Activated CD4-positive, alpha-beta T cell treated with anti-CD3 and anti-CD28 coated beads, Interleukin-2, amount 10 ng/mL, durations not matched to agents 7 days and 5 days (primary cell): ENCODE measurements at places on chromosomes 6 and 20. TPM values are rescaled to one million over a fixed set of nuclear protein-coding genes. Genes with fewer than 3 reads are reported as not detected.

The FNDC1 gene
- total RNA-seq = not detected

GRCh38 chr6:10258341-10258740 is 156.5 kb downstream of the TFAP2A start:
- no peaks in the 10 kb centered on the region for H3K27me3 ChIP-seq
- H3K4me1 ChIP-seq = no peaks in the 10 kb centered on the region
- H3K4me3 ChIP-seq = no peak overlapping the region
- H3K36me3 ChIP-seq = no peaks in the 10 kb centered on the region
- H3K27ac ChIP-seq = no peak overlapping the region

The PROKR2 gene
- not detected for total RNA-seq

DNA sequence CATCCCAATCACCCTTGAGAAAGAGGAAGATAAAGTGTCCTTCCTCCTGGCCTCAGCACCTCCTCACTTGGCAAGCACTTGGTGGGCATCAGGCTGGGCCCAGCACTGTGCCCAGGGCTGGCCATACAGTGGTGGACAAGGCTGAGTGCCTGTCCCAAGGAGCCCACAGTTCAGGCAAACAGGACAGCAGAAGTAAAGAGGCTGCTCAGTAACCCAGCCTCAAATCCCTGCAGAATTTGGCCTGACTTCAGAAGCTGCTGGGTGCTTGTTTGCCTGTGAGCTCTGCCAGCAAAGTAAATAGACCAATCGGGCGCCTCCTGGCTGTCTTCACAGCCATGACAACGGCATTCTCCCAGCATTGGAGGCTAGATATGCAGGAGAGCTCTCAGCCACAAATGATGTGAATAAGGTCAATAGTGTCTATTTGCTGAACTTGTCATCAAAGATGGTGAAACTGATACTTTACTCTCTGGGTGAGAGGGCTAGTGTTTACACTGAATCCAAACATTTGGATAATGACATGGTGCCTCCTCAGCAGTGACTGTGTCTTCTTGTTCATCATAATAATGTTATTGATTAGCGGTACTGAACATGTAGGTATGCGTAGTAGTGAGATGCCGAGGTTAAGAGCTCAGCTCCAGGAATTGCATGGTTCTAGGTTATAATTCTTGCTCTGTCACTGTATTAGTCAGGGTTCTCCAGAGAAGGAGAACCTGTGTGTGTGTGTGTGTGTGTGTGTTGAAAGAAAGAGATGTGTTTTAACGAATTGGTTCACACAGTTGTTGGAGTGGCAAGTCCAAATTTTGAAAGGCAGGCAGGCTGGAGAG is 36.9 kb upstream of the FANCE start:
- peak; percentile 18 for DNase-seq
- no peaks in the 10 kb centered on the region for H3K27me3 ChIP-seq
- H3K4me3 ChIP-seq = no peak overlapping the region
- peak overlapping the region; percentile 55 for H3K27ac ChIP-seq

- peaks cover 5% of the 10 kb centered on the region for H3K4me1 ChIP-seq
- no peak overlapping the region for H3K27ac ChIP-seq
- no peak overlapping the region for H3K4me3 ChIP-seq
- no peaks in the 10 kb centered on the region for H3K27me3 ChIP-seq
Measured at GRCh38 chr6:105952772-105953690, 133.1 kb upstream of the PRDM1 start.

GRCh38 chr6:144500892-144501291 is 215.8 kb downstream of the UTRN start:
- H3K27me3 ChIP-seq = no peaks in the 10 kb centered on the region
- H3K27ac ChIP-seq = peak overlapping the region; percentile 15
- no peak for DNase-seq
- H3K4me3 ChIP-seq = no peak overlapping the region
- H3K4me1 ChIP-seq = peaks cover 18% of the 10 kb centered on the region

The LRRC1 gene
- total RNA-seq = 3.7 TPM

DNA sequence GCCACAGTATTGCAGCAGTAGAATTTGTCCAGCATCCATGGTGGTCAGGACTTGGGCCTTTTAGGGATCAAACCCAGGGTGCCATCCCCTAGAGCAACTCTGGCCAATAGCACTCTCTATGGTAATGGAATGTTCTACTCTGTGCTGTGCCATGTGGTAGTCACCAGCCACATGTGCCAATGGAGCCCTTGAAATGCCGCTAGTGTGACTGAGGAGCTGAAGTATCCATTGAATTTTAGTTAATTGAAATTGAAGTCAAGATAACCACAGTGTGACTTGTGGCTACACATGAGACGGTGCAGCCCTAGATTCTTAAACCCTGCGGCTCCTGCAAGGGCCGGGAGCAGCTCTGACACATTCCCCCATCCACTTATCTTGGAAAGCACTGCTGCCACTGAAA is 54.6 kb downstream of the SLC2A10 start:
- peaks cover 2% of the 10 kb centered on the region for H3K4me1 ChIP-seq
- no peaks in the 10 kb centered on the region for H3K36me3 ChIP-seq
- no peak overlapping the region for H3K27ac ChIP-seq
- no peak for DNase-seq

DNA sequence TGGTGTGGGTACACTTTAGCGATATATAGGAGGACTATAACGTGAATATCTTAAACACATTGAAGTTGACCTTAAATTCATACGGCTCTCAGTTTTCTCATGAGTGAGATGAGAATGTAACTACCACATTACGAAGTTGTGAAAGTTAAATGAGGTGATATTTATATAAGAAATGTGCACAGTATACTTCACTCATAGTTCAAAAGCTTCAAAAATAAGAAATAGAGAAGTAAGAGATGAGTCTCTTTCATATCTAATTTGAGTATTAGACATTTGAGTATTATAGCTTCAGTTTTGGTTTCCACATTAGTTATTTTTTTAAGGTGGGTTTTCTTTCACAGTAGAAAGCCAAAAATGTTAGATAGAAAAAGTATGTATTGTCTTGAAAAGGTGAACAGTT is 183.3 kb downstream of the NKAIN2 start:
- H3K4me3 ChIP-seq = no peak overlapping the region
- no peaks in the 10 kb centered on the region for H3K36me3 ChIP-seq
- no peak overlapping the region for H3K27ac ChIP-seq
- no peaks in the 10 kb centered on the region for H3K4me1 ChIP-seq

GRCh38 chr6:43984442-43985321 is 142.6 kb downstream of the MRPL14 start:
- no peak for DNase-seq
- no peaks in the 10 kb centered on the region for H3K4me1 ChIP-seq
- H3K27me3 ChIP-seq = peaks cover 4% of the 10 kb centered on the region
- no peak overlapping the region for H3K27ac ChIP-seq
- no peaks in the 10 kb centered on the region for H3K36me3 ChIP-seq
- H3K4me3 ChIP-seq = no peak overlapping the region

DNA sequence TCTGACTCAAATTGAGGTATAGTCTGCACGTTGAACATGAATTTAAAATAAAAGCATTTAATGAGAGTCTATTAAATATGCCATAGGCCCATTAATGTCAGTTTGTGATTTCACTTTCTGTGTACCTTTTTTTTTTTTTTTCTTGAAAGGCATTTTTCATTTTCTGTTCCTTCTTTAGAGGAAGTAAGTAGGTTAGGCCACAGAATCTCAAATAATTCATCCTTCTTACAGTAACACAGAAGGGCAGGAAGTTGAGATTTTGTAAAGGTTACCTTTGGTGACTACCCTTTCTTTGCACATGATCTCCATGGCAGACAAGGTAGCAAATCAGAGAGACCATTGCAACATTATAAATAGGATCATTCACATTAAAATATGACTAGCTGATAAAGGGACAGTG is 9.6 kb downstream of the L3MBTL3 start:
- peak; percentile 16 for DNase-seq
- H3K27me3 ChIP-seq = no peaks in the 10 kb centered on the region
- peaks cover 49% of the 10 kb centered on the region for H3K4me1 ChIP-seq

The IMPG1 gene
- not detected for total RNA-seq

The VWA7 gene
- 5.2 TPM for total RNA-seq

The ADTRP gene
- 2.5 TPM for total RNA-seq

The VTA1 gene
- total RNA-seq = 45.0 TPM

DNA sequence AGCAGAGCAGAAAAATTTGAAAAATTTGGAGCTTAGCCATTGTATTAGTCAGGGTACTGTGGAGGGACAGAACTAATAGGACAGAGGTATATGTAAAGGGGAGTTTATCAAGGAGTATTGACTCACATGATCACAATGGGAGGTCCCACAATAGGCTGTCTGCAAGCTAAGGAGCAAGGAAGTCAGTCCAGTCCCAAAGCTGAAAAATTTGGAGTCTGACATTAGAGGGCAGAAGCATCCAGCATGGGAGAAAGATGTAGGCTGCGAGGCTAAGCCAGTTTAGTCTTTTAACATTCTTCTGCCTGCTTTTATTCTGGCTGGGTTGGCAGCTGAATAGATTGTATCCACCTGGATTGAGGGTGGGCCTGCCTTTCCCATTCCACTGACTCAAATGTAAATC is 82.0 kb downstream of the SMPDL3A start:
- DNase-seq = no peak
- H3K4me1 ChIP-seq = no peaks in the 10 kb centered on the region
- H3K4me3 ChIP-seq = no peak overlapping the region
- no peaks in the 10 kb centered on the region for H3K36me3 ChIP-seq

DNA sequence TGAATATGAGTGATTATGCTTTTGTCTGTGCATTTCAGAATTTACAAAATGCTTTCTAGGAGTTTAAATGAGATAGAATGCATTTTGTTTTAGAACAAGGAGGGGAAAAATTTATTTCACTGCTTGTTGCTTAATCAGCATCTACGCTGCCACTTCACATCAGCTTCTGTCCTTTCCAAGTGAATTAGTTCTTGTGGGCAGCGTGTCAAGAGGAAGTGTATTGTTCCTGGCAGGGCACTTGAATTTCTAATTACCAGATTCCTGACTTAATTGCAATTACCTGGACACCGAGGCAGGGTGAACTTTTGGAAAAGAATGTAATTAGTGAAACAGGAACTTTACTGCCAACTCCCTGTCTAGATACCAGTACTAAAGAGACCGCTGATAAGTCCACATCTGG is 263.5 kb downstream of the TMEM242 start:
- H3K27me3 ChIP-seq = no peaks in the 10 kb centered on the region
- no peak overlapping the region for H3K4me3 ChIP-seq
- no peak overlapping the region for H3K27ac ChIP-seq
- DNase-seq = no peak
- H3K4me1 ChIP-seq = peaks cover 25% of the 10 kb centered on the region

The HLA-DQB2 gene
- 1.8 TPM for total RNA-seq

- no peak overlapping the region for H3K4me3 ChIP-seq
- peak overlapping the region; percentile 19 for H3K27ac ChIP-seq
- no peaks in the 10 kb centered on the region for H3K27me3 ChIP-seq
- DNase-seq = peak; percentile 10
Measured at GRCh38 chr20:63103402-63104311, 96.9 kb upstream of the BHLHE23 start.

DNA sequence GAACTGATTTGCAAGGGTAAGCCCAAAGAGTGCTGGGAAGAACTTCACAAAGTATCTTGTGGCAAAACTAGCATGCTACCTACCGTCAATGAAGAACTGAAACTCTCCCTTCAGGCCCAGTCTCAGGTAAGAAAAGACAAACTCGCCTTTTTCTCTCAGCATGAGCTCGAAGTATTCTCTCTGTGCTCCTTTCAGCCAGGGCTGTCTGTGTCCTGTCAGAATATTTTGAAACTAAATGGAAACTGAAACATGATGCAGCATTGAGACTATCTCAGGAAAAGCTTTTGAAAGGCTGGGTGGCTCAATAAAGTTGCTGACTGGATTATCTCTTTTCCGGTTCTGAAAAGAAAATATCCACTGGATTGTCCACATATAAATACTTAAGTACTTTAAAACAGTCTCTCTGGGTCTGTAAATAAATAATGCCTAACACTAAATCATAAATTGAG is 696 bp downstream of the CALHM5 start:
- H3K27ac ChIP-seq = no peak overlapping the region
- no peak overlapping the region for H3K4me3 ChIP-seq
- H3K27me3 ChIP-seq = peaks cover 10% of the 10 kb centered on the region

DNA sequence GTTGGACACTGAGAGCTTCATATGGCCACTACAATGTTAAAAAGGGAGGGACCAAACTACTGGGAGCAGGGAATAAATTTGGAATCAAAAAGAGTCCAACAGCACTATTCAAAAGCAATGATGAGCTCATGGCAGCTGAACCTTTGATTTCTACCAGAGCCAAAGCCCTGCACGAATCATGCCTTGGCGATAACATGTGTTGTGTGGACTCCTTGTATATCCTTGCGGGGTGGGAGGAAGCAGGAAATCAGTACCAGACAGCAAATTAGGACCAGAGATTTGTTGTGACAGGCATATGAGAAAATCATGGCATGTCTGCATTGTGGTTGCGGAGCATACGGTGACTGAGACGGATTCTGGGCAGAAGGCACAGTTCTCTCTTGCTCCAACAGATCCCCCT is 85.6 kb upstream of the EMILIN3 start:
- H3K4me1 ChIP-seq = no peaks in the 10 kb centered on the region
- H3K4me3 ChIP-seq = no peak overlapping the region
- H3K27ac ChIP-seq = no peak overlapping the region
- H3K27me3 ChIP-seq = no peaks in the 10 kb centered on the region
- no peak for DNase-seq
- H3K36me3 ChIP-seq = peaks cover 44% of the 10 kb centered on the region

DNA sequence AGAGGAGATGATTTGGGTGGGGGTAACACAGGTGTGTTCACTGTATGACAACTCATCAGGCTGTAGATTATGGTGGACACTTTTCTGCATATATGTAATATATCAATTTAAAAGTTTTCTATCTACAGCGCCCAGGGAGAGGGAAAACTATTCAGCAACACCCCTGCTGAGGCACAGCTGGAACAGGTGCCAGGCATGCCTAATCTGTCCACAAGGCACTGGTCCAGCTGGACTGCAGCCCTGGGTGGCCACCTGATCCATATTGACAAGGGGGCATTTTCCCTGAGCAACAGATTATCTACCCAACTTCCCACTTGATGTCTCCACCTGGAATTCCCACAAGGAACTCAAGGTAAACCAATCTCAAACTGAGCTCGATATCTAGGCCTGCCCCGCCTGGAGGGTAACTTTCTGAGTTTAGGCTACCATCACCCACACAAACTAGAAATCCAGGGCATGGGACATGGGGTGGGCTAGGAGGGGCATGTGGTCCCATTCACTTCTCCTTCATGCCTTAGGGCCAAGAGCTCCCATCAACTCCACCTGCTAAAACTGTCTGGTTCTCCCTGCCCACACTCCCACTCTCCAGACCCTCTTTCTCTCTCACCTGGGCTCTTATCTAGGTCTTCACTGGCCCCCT is 4.6 kb downstream of the SLC22A16 start:
- no peak for DNase-seq
- H3K4me1 ChIP-seq = peaks cover 12% of the 10 kb centered on the region
- no peak overlapping the region for H3K27ac ChIP-seq
- no peaks in the 10 kb centered on the region for H3K36me3 ChIP-seq

- peak; percentile 17 for DNase-seq
- no peak overlapping the region for H3K27ac ChIP-seq
- H3K4me1 ChIP-seq = peaks cover 17% of the 10 kb centered on the region
- peak overlapping the region; percentile 67 for H3K4me3 ChIP-seq
- H3K27me3 ChIP-seq = peaks cover 53% of the 10 kb centered on the region
Measured at GRCh38 chr6:27096834-27097511, 150.5 kb upstream of the PRSS16 start.

The SLC22A16 gene
- not detected for total RNA-seq

GRCh38 chr6:119360262-119360915 is 10.8 kb upstream of the MAN1A1 start:
- peaks cover 14% of the 10 kb centered on the region for H3K36me3 ChIP-seq
- DNase-seq = no peak
- no peaks in the 10 kb centered on the region for H3K27me3 ChIP-seq
- H3K4me3 ChIP-seq = no peak overlapping the region

The RHAG gene
- total RNA-seq = not detected

The SLC17A1 gene
- total RNA-seq = not detected

The BTNL2 gene
- total RNA-seq = not detected

The AVP gene
- total RNA-seq = not detected

The PPP1R10 gene
- 99.1 TPM for total RNA-seq

The PMEPA1 gene
- 1.1 TPM for total RNA-seq
